ENCODE measurements at places on chromosomes 2 and 18.
A peak's percentile ranks its signal among the peaks of the same experiment; 100 is the strongest.

DNA sequence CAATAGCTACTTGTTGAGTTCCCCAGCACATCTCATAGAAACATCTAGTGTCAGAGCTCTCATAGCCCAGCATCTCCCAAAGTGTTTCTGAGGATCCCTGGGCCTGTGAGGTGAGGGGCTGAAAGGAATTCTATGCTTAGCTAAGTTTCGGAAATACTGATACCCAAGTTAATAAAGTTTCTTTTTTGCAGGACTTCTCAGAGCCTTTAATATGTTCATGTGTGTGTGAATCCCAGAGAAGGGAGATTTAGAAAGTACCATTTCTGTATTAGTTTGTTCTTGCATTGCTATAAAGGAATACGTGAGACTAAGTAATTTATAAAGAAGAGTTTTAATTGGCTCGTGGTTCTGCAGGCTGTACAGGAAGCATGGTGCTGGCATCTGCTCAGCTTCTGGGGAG is 211.2 kb downstream of the TSN start:
- no peak for DNase-seq

DNA sequence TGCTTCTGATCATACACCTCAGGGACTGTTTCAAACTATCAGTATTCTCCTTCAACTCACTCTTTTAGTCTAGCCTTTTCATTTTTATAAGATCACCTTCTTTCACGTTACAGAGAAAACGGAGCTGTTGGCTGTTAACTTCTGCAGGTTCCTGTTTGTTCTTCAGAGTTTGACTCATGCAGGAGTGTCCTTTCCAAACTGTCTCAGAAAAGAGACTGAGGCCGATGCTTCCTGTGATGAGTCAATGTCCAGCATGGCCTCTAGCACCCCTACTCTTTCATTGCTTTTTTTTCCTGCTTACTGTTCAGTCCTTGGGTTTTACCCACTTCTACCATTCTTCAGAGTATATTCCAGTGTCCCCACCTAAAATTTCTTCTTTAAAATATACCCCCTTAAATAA is 240.8 kb upstream of the RGPD4 start:
- DNase-seq: no peak

- DNase-seq: no peak
These were observed 35.8 kb upstream of the SCLY start for GRCh38 chr2:238024986-238025385.

DNA sequence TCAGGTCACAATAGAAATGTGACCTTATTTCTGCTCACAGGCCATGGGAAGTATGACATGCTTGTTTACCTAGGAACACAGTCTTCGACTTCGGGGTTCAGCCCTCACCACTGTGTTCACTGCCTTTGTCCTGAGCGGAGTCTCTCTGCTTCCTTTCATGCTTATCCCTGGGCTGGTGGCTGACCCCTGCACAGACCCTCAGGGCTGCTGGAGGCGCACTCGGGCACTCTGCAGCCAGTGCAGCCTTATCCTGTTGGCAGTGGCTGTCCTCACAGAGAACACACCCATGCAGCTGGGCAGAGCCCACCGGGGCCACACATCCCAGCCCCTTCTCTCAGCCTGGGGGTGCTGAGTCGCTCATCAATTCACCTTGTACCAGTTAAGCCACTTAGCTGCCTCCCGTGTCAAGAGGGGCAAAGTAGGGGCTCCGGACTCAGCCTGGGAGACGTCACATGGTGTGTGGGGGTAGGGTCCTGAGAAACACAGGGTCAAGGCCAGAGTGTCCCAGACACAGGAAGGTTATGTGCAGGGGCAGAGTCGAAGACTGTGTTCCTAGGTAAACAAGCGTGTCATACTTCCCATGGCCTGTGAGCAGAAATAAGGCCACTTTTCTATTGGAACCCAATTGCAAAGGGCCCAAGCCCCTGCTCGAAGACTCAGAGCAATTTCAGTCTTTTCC is 107.5 kb downstream of the FAM210A start:
- no peak for DNase-seq

- DNase-seq: no peak
These were observed 41.8 kb downstream of the SLC14A1 start for GRCh38 chr18:45765796-45766195.

DNA sequence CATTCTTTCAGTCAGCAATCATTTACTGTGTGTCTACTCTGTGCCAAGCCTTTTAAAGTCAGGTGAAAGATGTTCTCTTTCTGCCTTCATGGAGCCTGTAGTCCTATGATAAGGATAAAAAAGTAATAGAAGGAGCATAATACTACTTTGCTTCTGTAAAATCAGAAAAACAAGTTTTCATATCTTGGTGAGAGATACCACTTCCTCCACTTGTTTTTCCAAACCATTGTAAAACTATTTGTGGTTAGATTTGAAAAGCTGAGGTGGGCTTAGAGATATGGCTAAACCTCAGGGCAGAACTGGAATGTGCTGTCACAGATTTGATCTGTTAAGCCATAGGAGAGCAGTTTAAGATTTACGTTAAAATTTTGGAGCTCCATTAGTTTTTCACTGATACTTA is 104.7 kb upstream of the FAM117B start:
- DNase-seq: no peak

DNA sequence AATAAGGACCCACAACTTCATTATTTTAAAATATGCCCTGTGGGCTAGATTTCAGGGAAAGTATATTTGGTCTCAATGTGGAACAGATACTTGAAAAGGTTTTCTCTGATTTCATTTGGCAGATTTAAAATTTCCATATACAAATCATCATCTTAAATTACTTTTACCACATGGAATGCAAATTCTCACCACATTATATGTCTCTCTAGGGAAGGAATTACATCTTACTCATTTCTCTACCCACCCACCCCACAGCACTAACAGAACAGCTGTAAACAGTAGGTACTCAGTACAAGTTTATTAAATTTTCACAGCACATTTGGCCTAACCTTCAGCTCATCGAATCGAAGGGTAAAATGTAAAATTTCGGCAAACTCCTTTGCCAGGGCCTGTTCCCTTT is 104.0 kb downstream of the CYRIA start:
- DNase-seq: no peak

DNA sequence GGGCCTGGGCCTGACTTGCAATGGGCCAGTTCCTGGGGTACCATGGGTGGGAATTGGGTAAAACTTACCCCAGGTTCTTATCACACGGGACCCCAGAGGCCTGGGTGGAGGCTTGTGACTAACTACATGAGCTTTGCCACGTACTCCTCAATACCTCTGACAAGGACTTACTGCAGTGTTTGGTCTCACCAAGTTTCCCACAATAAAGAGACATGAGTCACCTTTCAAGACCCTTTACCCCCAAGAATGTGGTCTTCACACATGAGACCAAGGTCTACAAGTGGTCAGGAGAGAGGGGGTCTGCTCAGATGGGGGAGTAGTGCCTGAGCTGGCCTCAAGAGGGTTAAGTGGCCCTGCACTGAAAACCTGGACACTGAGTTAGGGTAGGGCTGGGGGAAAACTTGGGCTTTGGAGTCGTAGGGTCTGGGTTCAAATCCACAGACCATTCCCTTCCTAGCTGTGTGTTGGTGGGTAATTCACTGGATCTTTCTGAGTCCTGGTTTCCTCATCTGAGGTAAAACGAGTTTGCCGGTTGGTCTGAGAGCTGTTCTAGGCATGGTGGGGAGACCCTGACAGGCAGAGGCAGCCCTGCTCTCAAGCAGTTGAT is 2.0 kb upstream of the GNLY start:
- no peak for DNase-seq

- DNase-seq: peak; percentile 91
These were observed 35.4 kb downstream of the INSIG2 start for GRCh38 chr2:118123561-118124232.

- DNase-seq: no peak
These were observed 140.8 kb upstream of the COL3A1 start for GRCh38 chr2:188833331-188833730.

Measured in LoVo (cell line).